ENCODE measurements at places on chromosomes 6 and 20.

DNA sequence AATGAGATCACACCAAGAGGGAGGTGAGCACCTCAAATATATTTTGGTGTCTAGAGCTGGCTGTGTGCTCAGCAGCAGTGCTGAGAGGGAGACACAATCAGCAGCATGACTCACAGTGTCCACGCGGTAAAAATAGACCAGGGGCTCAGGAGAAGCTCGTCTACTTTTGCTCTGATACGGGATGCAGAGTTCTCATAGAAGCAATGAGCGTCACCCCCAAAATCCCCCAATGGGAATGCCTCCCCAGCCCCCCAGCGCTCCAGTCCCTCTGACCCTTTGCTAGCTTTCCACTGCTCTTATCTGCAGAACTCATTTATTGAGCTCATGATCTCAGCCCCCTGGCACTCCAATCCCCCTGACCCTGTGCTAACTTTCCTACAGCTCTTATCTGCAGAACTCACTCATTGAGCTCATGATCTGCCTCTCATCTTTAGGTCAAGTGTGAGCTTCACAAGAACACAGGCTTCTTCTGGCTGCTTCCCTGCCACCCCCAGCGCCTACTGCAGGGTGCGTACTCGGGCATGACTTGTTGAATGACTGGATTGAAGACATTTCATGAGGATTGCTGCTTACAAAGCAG, 34.0 kb downstream of the SYNDIG1 start:
- no peak for DNase-seq

DNA sequence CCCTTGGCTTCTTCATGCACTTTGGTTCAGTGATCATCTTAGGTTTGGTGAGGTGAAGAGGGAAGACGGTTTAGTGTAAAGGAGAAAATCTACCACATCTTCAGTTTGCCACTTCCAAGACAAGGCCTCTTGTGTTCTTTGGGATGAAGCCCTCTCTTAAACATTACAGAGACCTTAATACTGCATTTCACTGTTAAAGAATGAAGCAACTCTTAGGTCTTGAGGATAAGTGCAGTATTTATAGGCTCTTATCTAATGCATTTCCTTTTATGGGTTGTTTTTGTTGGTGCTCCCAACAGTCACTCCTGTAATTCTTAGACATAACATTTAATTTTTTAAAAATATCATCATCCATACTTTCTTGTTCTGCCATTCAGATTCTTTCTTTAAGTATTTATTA, 139.9 kb upstream of the LAMP5 start:
- no peak for DNase-seq

DNA sequence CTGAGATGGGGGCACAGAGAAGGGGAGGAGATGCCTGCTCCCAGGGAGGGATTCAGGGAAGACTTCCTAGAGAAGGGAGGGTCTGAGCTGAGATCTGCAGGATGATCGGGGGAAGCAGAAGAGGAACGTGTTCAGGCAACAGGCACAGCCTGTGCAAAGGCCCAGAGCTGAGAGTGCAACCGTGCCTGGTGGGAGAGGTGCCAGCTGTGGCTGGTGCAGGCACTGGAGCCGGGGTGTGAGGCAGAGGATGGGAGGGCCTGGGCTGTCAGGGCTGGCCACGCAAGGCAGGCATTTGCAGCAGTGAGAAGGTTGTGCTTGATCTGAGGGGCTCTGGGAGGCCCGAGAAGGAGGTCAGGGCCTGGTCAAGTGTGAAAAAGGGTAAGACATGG, 27.7 kb downstream of the PTGIS start:
- no peak for DNase-seq

GRCh38 chr6:17584241-17584803, 15.8 kb upstream of the FAM8A1 start:
- no peak for DNase-seq

GRCh38 chr20:49824206-49824605, 11.6 kb downstream of the SLC9A8 start:
- no peak for DNase-seq

- peak; percentile 35 for DNase-seq
Measured at GRCh38 chr20:36573103-36573797, at the start of gene TGIF2. Gene TGIF2, plus strand, starts transcription at chr20:36573597. Its CDS starts 5,178 bp downstream, at chr20:36578775.

GRCh38 chr6:16781348-16782169, 20.3 kb upstream of the ATXN1 start:
- no peak for DNase-seq

DNA sequence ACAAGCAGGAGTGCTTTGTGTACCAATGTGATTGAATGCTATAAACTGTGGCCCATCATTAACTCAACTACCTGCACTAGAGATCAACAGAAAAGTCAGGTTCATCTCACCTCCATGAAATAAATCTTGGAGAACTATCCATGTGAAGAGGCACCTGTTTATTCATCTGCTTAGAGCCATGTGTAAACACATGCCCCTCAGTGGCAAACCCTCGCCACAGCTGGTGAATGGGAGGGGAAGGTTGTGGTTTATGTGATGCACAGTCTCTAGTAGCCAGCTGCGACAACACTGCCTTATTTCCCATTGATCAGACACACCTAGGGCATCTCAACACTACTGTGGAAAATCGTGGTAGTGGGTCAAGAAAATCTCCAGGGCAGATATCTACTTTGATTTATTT, 640.2 kb downstream of the PTPRT start:
- DNase-seq = no peak

DNA sequence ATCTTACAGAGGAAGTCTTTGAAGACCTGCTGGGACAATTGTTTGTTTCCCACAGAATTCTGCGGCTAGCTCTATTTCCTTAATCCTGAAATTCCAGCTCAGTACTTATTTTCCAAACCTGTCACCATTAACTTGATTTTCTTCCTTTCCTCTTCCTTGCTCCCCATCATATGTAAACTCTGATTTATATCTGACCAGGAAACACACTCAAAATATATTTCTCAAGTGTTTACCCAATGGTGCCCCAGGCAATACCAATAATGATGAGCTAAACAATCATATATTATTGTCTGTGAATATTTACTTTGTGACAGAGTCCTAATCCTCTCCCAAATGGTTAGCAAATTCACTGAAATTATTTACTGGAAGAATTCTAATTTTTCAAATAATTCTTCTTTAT, 597.3 kb downstream of the PKHD1 start:
- no peak for DNase-seq

DNA sequence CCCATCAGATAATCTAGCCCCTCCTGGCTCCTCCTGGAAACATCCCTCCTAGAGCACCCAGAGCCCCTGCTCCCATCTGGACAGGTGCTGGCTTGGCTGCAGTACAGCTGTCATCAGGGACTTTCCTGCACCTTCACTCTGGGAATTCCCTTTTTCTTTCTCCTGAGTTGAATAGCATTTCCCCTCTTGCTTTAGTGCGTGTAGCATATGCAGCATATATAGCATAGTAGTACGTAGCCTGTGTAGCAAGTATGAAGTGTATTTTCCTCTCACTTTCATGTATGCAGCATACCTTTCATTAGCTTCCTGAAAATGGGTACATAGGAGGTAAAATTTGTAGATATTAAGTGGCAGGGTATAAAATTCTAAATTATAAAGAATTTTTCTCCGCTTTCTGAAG, 352.9 kb downstream of the ESR1 start:
- no peak for DNase-seq

DNA sequence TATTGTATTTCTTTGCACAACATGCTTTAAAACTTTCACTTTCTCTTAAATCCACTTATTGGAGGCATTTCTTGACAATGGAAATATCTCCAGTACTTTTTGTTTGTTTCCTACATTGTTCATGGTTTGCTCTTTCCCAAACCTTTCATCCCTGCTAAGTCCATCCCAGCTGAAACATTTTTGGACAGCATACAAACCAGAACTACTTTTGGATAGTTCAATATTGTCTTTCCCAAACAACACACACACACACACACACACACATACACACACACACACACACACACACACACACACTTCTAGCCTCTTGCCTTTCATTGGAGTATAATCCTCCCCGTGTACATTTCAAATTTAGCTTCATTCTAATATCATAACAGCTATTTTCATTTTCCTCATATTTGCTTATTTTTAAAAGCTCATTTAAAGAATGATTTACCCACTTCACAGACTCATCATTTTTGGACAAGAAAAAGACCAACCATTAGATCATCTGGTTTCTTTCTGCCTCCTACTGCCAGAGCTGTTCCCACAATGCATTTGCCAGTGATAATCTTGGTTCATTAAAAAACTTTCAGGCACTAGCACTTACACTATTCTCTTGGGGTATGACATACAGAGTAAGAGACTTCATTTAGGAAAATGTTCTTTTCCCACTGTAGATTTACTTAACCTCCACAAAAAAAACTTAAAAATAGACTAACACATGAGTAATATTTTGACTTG, 248.1 kb downstream of the CD109 start:
- no peak for DNase-seq

DNA sequence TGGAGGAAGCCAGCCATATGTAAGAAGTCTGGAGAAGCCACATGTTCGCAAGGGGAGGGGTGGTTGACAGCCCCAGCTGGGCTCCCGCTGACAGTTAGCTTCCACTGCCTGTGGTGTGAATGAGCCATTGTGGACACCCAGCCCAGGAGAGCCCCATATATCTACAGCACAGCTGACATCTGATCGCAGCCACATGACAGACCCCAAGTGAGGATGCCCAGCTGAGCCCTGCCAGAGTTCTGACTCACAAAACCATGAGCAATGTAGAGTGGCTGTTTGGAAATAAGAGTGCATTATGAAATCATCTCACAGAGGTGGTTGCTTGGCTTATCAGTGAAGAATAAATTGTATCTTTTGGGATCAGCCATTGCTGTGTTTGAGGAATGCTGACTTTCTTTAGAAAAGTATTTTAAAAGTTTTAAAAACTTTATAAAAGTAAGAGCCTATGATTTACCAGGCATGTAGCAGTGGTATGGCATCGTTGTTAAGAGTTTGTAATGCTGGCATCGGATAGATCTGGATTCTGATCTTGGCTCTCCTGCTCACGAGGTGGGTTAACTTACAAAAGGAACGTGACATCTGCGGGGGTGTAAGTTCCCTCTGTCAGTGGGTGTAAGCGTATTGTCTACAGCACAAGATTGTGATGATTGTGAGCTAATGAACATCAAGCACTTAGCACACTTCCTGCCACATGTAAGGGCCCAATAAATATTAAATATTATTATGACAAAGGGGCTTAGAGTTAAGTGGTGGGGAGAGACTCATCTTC, 24.1 kb downstream of the CFAP61 start:
- no peak for DNase-seq

- no peak for DNase-seq
Measured at GRCh38 chr6:139533573-139534471, 159.4 kb upstream of the CITED2 start.

DNA sequence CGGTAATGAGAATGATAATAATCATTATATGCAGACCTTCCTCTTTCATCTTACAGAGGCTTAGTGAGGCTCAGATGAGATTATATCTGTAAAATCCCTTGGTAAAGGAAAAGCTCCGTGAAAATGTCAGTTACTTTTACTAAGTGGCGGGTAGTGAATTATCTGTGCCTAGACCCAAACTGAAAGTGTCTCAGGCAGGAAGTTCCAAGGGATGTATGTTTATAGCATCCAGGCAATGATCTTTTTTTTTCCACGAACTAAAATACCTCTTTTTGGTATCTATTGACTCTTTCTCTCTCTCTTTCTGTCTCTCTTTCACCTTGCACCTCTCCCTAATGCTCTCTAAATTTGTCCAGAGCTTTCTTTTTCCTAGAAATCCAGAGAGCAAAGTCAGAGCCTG, 5.0 kb downstream of the TCF21 start:
- no peak for DNase-seq

DNA sequence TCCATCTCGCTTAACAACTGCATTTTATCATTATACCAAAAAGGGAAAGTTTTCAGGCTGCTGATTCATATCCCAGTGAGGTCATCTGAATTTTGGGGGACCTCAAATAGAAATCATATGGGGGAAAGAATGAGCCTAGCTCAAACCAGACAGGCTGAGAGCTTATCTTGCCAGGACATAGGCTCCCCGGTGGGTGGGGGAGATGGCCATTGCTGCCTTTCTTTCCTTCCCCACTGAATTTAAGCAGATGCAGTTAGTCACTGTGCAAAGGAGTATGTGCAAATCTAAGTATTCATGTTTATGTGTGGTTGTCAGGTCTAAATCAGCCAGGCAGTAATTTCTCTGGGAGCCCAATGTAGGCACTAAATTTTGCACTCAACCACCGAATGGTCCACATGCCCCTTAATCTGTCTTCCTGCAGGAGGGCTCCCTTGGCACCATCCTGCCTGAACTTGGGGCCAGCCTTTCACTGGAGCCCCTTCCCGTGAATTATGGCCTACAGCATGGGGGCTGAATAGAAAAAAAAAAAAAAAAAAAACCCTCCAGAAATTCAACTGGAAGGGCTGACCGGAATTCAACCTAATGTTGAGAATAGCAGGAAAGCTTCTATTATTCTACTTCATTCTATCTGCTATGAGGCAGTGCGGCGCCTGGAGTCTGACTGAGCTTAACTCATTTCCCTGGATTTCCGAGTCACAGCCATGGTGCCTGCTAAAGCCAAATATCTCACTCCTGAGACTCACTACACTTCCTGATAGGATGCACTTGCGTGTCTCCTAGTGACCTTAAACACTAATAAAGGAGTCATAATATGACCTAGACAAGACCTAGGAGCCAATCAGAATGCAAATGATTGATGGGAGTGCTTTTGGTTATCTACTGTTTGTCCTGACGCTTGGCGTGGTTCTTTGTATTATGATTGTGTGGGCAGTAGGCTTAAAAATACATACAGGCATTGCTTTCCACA, 161.5 kb upstream of the HEY2 start:
- DNase-seq = no peak

DNA sequence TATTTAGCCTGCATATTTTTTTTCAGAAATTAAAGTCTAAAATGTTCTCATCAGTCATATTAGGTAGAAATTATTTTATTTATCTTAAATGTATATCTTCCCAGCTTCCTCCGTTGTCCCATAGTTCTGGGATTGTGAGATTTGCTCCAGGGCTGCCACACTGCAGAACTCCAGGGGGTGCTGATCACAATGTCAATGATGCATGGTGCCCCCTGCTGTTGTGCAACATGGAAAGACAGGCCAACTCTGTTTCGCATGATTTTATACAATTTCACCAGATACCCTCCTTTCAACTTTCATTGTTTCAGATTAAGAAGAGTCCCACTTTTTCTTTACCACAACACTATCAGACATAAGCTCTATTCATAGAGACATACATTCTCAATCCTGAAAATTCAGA, 35.9 kb downstream of the ID4 start:
- no peak for DNase-seq

DNA sequence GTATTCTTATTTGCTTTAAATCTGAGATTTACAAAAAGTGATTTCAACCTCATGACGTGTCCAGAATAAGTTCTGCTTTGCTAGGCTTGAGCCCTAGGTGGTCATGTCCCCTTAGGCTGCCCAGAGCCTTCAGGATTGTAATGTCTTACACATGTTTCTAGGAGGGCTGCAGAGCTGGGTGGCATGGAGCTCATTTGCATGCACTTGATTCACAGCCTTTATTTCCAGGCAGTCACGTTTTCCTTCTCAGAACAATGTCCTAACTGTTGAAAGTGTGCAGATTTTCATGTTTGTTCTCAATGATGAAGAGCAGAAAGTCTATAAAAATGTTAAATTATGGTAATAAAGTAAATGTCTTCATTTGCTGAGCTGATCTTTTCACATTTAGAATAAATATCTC, 448.6 kb upstream of the SOX4 start:
- DNase-seq = no peak

Measured in cortex of kidney (tissue), 1 donor.